ENCODE measurements at places on chromosomes 3 and 15.
A peak's percentile ranks its signal among the peaks of the same experiment; 100 is the strongest.

- DNase-seq, result peak; percentile 43
These were observed at the start of gene TYRO3 for GRCh38 chr15:41558400-41559238. Gene TYRO3 (plus strand): TSS chr15:41559212. CDS start chr15:41559258, 46 bp downstream.

DNA sequence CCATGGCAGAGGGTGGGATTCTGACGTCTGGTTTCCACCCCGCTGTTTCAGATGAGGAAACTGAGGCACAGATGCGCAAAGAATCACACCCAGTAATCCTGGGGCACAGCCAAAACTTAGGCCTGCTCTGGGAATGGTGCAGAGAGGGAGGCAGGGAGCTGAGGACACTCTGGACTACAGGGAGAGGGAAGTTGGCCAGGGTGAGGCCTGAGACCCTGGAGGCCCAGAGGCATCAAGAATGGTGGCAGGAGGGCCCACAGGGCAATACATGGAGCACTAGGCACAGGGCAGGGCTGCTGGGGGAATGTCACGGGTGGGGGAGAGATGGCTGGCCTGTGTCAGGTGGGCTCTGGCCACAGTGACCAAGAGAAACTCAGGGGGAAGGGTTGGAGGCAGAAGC lies 63.6 kb downstream of the TLE3 start:
- no peak for DNase-seq

- DNase-seq, result no peak
These were observed 51.6 kb upstream of the ACKR4 start for GRCh38 chr3:132545471-132545870.

- no peak for DNase-seq
These were observed 193.8 kb upstream of the TLE3 start for GRCh38 chr15:70291305-70292075.

DNA sequence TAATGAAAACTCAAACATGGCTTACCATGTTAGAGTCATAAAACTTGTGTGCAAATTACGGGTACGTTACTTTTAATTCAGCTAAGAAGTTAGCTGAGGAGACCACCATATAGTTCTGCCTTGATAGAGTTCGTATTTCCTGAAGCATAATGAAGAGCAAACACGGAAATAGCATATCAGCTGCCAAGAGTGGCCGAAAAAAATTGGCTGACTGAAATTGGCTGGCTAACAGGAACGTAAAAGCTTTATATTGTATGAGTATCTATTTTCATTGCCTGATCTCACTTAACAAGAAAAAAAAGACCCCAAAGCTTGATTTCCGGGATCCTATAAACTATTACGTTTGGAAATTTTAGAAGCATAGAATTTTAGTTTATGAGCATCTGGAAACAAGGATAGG lies 1222.9 kb downstream of the ZPLD1 start:
- no peak for DNase-seq

DNA sequence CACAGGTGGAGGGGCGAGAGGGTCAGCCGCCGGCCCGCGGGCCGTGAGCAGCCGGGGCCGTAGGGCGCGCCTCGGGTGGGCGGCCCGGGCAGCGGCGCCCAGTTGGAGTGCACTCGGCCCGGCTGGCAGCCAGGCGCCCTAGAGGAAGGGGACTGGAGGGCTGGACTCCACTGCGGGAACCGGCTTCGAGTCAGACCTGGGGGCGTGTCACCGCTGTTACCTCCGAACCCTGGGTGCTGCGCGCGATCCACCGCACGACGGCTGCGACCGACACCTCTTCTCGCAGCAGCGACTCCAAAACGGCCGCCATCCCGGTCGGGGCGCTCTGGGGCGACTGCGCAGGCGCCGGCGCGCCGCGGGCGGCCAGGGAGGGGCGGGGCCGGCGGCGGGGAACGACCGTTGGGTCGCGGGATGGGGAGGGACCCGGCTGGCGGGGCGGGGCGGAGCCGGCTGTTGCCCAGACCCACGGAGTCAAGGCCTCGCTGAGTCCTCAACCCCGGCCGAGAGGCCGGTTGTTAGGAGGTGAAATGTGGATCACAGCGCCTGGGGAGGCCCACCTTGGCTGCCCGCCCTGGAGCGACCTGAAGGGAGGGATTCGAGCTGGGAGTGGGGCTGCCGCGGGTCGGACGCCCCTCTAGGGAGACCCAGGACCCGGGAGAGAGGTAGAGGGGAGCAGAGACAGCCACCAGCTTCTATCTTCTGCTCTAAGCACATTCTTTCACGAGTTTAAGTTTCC lies at the start of gene CDAN1:
CDAN1 (minus strand) TSS at position 336 of the 736 bp plus-strand sequence; CDS start at position 310, 26 bp downstream.
- DNase-seq, result peak; percentile 81

- DNase-seq, result peak; percentile 46
These were observed 98.8 kb upstream of the MB21D2 start for GRCh38 chr3:193016437-193016901.

- DNase-seq, result no peak
These were observed 409.9 kb downstream of the RBMS3 start for GRCh38 chr3:29690686-29691353.

DNA sequence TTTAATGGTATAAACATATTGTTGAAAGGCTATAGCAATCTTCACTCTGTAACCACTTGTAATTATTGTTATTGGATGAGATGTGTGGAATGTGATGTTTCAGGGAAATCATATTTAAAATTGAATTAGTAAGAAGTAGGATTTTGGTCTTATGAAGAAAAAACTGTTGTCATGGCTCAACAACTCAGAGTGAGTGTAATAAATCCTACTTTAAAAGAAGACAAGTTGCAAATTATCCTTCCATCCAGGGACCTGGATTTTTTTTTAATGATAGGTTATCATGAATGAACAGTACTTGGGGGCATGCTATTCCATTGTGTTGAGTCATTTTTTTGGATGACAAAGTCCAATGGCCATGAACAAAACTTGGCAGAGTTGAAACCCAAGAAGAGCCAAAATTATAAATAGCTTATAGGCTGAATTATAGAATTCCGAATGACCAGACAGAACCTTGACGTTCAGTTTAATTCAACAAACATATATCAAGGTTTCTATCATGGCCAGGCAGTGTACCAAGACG lies 625.5 kb upstream of the ZNF717 start:
- DNase-seq, result peak; percentile 1

DNA sequence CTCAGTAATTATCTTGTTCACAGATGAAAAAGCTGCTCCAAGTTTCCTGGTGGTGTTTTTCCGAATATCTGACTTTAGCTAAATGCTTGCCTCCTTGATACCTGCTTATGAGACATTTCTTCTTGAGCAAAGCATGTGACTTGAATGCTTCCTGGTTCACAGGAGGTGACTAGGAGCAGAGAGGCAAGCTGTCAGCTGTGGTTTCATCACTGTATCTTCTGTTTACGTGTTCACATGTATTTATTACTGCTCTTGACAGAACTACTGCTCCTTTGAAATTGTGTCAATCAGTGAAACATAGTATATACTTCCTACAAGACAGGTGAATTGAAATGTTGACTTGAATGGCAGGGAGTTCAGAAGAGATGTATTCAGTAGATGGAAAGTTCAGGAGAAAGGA lies 8.9 kb upstream of the SPPL2A start:
- no peak for DNase-seq

GRCh38 chr3:111812701-111813100 lies 46.4 kb upstream of the PHLDB2 start:
- peak; percentile 51 for DNase-seq

DNA sequence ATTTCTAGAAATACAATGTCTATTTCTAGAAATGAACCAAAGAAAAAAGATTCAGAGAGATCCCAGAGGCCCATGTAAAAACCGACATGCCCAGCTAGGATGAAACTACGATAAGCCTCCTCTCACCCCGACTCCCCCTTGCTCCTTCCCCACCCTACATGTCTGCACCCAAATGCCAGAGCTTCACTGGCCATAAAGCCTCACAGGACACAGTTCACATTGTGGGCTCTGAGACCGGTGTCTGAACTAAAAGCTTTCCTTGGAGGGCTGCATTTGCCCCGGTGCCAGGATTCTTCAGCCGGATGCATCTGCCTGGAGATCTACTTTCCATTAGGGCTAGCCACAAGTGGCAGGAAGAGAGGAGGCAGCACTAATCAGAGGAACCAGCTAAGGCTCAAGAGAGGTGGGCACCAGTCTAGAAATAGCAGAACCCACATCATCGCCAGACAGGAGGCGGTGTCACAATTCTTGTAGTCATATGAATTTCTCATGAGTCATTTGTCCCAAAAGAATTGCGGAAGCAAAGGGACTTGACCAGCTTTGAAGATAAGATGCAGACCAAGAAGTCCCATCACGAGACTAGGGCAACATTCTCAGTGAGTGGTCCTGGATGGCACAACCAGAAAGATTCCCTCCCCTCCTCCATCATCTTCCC lies 353.6 kb downstream of the NTRK3 start:
- DNase-seq, result peak; percentile 1

- no peak for DNase-seq
These were observed 254.1 kb upstream of the ZNF717 start for GRCh38 chr3:76039431-76039830.

DNA sequence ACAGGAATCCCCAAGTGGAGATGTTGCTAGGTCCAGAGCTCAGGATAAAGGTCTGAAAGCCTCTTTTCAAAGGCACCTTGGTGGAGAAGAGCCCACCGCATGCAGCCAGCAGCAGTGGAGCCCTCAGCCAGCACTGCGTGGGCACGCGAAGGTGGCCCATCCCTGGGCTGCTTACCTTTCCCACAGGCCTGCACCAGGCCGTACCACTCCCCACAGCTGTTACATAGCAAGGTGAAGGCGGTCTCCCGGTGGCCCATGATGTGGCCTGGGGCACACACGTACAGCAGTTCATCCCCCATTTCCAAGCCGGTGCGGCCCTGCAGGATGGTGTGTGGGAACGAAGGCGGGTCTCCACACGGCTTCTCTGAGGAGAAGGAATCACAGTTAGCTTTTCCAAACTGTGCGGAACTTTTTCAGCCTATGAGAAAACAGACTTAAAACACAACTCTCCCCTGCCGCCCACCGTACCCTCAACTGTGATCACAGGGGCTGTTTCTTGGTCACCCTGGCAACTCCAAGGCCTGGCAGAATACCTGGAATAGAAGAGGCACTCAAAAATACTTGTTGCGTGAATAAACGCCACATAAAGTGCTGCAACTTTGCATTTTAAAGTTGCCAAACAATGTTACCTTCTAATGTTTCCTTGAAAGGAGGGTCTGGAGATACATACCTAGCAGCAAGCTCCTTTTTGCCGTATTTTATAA lies 43.7 kb downstream of the SUSD5 start:
- no peak for DNase-seq

DNA sequence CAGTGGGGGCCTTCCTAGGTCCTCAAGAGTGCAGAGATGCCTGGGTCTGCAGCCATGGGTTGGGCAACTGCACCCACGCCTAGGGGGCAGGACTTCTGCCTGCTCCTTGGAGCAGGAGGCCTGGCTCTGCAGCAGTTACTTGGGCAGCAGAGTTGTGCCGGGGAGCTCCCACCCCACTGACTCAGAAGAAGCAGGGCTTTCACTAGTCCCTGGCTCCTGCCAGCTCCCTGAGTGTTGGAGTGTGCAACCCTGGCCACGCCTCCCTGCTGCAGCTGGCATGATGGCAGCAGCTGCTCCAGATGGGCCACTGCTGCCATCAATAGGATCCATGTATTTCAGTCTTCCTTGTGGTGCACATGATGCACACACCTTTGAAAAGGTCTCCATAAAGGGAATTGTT lies 40.6 kb upstream of the KCNH8 start:
- DNase-seq, result no peak

- DNase-seq, result no peak
These were observed at the start of gene OR5H2 for GRCh38 chr3:98282205-98282604. Gene OR5H2 (plus strand): TSS chr3:98282505. CDS start chr3:98282903, 398 bp downstream.

GRCh38 chr3:179108086-179108485 lies 36.5 kb upstream of the ZMAT3 start:
- DNase-seq, result peak; percentile 75

DNA sequence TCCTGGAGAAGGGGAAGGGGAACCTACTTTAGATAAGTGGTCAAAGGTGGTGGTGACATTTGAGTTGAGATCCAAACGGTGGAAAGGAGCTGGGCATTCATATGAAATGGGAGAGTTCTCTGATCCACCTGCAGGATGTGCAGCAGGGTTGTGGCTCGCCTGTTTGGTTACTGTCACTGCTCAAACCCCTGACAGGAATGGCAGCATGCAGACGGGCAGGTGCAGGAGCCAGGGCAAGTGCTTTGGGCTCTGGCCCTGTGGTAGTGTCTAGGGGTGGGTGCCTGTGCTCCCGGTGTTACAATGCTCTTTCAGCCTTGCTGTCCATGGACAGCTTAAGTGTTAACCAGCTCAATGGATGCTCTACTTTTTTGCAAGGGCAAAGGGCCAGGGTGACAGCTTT lies 18.5 kb downstream of the PAQR9 start:
- no peak for DNase-seq

- no peak for DNase-seq
These were observed 344.7 kb downstream of the NEK10 start for GRCh38 chr3:27024493-27024892.

GRCh38 chr15:33982516-33982915 lies 14.2 kb downstream of the CHRM5 start:
- no peak for DNase-seq

DNA sequence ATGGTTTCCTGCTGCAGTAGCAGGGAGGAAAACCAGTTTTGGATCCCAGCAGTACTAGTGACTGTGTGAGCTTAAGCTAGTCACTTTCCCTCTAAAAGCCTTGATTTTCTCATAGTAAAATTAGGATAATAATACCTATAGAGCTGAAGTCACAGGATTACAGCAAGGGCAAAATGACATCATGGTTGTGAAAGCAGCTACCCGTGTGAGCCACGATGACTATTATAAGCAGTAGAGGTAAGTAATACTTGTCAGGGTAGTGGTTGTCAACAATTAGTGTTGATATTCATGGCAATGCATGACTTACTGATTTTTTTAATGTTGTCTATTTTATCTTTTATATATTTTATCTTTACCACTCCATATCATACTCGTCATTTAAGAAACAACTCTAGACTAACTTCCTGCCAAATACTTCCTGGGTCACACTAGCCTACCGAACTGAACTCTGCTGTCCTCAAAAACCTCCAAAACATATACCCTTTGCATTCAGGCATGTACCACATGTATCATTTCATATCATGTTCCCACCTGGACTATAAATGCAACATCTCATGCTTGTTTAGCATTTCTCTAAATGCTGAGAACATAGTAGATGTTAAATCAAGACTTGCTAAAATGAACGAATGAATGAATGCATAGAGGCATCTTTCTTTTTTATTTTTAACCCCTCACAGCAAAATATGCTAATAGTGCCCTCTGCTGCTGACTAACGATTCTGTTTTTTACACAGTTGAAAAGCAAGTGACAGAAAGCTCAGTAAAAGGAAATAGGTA lies 172.6 kb downstream of the P3H2 start:
- DNase-seq, result peak; percentile 54

DNA sequence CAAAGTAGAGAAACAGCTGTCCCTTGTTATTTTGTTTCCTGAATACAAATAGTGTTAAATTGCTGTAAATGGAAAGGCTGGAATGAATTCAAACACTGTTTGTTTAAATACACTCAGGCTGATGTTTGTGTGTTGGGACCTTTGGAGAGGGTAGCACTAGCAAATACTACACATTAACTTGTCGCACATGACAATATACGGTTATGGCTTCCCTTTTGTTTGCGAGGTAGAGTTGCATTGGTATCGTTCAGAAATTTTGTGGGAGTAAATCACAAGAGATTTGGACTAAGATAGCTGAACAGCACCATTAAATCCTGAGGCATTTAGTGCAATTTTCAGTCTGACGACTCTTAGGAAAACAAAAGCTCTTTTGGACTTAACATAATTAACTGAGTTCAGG lies 213.0 kb upstream of the ROBO2 start:
- DNase-seq, result no peak

Data from fibroblast of pulmonary artery (primary cell).